ENCODE measurements at places on chromosomes 5 and 9.

- no peak for DNase-seq
Measured at GRCh38 chr9:134393582-134394280, 67.5 kb downstream of the RXRA start.

DNA sequence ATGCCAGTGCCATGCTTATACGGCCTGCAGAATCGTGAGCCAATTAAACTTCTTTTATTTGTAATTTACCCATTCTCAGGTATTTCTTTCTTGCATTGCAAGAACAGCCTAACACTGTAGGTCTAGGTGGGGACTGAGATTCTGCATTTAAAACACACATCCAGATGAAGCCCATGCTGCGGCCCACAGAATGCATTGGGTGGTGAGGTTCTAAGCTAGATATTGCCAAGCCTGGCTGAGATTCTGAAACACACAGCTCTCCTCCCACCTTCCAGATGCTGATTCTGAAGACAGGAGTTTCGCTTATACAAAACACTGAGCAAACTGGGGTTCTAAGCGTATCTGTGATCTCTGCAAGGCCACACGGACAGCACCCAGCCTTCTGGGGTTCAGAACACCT lies 75.1 kb downstream of the DAPK1 start:
- DNase-seq = no peak

GRCh38 chr9:133009906-133010582 lies 20.8 kb upstream of the GTF3C5 start:
- DNase-seq = no peak

DNA sequence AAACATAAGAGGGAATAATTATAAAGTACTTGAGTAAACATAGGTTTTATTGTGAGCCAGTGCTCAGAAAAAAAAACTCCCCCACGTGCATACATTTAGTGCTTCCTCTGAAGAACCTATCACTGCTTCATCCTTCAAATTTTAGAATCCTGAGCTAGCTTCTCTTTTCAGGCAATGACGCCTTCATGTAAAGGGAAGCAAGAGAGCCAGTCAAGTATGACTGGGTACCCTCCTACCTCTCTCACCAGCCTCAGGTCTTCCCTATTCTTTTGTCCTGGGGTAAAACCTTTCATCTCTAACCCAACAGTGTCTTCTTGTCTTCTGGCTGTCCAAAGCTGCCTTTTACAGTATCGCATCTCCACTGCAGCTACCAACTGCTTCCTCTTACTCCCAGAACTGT lies 32.0 kb downstream of the PLPP1 start:
- no peak for DNase-seq

GRCh38 chr9:123238365-123238764 lies 30.0 kb downstream of the STRBP start:
- DNase-seq = no peak

GRCh38 chr5:159750226-159750625 lies 166.1 kb upstream of the ADRA1B start:
- no peak for DNase-seq

- no peak for DNase-seq
Measured at GRCh38 chr5:66617991-66618768, 22.0 kb downstream of the MAST4 start.

DNA sequence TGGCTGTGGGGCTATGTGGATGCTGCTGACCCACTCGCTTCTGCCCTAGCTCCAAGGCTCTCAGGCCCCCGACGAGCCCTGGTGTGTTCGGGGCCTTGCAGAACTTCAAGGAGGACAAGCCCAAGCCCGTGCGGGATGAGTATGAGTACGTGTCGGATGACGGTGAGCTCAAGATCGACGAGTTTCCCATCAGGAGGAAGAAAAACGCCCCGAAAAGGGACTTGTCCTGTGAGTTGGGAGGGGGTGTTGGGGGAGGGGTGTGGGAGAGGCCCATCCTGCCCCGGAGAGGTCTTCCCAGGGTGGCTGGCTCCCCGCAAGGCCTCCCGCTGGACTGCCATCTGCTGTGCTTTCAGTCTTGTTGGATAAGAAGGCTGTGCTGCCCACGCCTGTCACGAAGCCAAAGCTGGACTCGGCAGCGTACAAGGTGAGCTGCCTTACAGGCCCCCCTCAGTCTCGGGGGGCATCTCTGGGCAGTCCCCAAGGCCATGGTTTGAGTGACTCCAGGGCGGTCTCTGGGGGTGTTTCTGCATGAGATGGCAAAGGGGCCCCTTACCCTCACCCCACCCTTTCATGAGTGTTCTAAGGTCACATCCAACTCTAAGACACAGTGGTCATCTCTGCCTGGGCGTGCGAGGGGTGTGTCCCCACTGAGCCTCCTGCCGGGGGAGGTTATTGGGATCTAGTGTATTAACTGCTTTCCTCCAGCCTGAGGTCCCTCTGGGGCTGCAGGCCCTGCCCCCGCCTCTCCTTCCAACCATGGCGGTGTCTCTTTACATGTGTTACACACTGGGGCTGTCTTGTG lies 89.5 kb downstream of the PHF2 start:
- no peak for DNase-seq

GRCh38 chr5:135329066-135329912 lies 69.7 kb downstream of the MACROH2A1 start:
- DNase-seq = no peak

GRCh38 chr5:139647506-139648204 lies 494 bp upstream of the CXXC5 start:
- no peak for DNase-seq

DNA sequence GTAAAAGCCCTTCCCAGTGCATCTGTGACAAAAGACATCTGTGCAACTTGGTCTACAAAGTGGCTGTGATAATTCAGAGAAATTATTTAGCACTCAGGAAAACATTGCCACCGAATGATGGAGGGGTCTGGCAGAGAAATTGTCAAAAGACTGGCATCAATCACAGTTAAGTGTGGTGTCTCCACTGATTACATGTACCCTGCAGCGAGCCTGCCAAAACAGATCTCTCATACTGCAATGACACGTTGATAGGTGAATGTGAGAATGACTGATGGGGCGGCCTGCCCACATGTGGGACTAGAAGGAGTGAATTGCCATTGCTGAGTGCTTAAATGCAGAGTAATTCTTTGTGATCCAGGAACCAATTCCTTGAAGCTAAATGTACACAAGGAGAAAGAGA lies 136.4 kb upstream of the PCSK5 start:
- DNase-seq = no peak

GRCh38 chr5:95261437-95262175 lies 23.3 kb downstream of the MCTP1 start:
- peak; percentile 0 for DNase-seq
